KBM-7 (cell line): ENCODE measurements at places on chromosomes 5 and 9.

GRCh38 chr5:105448271-105448670, 1885.7 kb upstream of the NUDT12 start:
- DNase-seq: no peak

GRCh38 chr9:131043087-131043486, 34.1 kb downstream of the LAMC3 start:
- DNase-seq: peak; percentile 51

- DNase-seq: no peak
Measured at GRCh38 chr9:70492319-70492777, 77.9 kb upstream of the KLF9 start.

DNA sequence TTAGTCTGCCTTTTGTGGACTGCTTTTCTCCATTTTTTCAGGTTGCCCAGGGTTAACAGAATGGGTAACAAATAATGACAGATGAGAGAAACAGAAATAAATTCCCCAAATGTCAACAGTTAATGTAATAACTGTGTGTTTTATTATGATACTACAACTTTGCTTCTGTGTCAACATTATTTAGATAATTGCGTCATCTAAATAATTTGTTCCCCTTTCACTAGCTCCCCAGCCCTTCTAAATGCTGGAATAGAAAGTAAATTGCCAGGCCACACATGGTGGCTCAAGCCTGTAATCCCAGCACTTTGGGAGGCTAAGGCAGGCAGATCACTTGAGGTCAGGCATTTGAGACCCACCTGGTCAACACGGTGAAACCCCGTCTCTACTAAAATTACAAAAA, 53.5 kb downstream of the RNF38 start:
- no peak for DNase-seq

DNA sequence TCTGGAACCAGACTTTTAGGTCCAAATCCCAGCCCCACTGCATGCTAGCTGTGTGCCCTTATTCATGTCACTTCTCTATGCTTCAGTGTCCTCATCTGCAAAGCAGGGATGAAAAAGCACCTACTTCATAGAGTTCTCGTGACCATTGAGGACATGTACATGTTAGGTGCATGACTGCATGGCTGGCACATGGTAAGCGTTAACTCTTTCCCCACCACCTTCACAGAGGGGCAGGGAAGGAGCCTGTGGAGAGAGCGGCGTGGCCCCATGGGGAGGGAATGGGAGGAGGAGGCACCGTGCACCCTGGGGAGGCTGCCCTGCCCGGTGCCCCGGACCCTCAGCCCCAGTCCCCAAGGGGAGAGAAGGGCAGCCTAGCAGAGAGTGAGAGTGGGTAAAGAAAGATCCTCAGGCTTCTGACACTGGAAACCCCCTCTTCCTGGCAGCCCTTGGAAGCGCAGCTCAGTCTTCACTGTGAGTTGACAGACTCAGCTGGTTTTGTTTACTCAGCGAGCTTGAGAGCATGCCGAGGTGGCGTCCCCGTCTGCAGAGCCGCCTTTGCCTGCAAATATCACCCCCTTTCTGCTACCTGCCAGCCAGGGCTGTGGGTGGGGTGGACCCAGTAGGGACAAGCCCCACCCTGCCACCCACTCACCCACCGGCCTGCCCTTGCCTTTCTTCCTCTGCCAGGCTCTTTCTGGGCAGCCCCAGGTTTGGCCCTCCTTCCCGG, 10.6 kb upstream of the ANGPTL2 start:
- DNase-seq: no peak

- no peak for DNase-seq
Measured at GRCh38 chr5:150085191-150085912, 1.0 kb downstream of the CSF1R start.

GRCh38 chr5:139566611-139567010, 5.5 kb downstream of the UBE2D2 start:
- no peak for DNase-seq

GRCh38 chr5:139574641-139575312, 13.6 kb downstream of the UBE2D2 start:
- peak; percentile 53 for DNase-seq

DNA sequence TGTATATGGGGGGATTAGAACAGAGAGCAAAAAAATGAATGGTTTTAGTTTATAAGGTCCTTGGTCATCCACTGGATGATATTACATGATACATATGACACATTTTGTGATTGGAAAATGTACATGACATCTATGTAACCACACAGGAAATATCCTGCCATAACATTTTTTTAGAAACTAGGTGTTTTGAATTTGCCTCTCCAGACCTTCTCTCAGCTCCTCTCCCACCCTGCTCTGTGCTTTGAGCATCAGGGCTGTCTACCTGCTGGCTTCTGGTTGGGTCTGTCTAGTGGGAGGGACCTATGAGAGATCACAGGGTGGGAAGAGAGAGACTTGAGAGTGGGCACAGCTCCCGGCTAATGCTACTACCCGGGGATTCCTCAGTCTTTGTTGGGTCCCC, 24.4 kb downstream of the AKNA start:
- DNase-seq: no peak
